T-helper 17 cell (primary cell): ENCODE measurements at places on chromosomes 6 and 20.
A peak's percentile ranks its signal among the peaks of the same experiment; 100 is the strongest.

DNA sequence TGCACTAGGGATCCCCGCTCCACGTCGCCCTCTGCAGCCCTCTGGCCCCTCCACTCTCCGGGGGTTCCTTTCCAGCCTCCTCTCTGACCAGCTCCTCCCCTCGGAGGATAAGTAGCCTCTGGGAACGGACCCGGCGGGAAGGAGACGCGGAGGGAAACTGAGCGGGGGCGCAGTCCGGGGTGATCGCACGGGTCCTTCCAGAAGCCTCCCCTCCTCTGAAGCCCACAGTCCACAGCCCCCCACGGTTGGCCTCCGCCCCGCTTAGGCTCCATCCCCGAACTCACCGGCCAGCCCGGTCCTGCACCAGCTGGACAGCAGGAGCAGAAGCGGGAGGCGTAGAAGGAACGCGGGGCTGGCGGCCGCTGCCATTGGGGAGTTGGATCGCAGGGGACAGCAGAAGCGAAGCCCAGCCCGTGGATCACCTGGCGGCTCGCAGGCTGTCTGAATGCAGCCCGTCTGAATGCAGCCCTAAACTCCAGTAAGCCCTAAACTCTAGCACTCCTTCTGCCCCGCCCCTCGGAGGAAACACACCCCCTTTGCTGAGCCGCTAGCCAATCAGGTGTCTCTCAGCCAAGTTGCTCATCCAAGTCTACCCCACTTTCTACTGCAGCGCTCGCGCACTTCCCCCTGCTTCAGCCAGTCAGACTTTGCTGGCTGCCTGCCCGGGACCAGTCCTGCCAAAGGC lies at the start of gene RAET1G:
TSS of gene RAET1G (minus strand) at position 480 of the 685 bp plus-strand sequence. CDS start at position 369, 111 bp downstream.
- peak; percentile 62 for DNase-seq

DNA sequence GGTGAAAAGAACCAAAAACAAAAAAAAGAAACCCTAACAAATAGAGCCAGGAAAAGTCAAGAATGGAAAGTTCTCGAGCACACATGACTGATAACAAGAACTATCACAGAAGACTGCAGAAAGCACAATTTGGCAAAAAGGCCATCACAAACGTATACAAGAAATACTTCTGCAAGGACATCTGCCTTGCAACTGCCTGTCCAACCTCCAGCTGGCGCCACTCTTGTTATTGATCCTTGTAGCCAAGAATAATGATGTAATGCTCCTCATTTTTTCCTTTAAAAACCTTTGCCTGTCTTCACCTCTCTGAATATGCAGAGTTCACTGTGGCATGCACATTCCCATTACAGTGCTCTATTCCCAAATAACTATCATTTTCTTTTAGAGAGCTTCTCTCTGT lies 87.9 kb upstream of the BMP5 start:
- no peak for DNase-seq

GRCh38 chr6:97674802-97675201 lies 391.8 kb upstream of the MMS22L start:
- DNase-seq, result no peak

DNA sequence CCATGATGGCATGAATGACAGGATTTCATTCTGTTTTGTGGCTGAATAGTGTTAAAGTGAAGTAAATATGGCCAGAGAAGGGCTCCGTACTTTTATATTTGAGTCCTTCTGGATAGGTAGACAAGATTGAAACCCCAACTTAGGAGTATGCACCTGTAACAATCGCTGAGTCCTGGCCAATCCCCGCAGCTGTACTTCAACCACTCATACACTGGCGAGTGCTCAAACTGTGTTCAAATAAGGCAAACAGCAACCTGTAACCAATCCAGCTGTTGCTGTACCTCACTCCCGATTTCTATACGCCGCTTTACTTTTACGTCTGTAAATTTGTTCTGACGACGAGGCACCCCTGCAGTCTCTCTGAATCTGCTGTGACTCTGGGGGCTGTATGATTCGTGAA lies 6.7 kb downstream of the TTLL2 start:
- no peak for DNase-seq

DNA sequence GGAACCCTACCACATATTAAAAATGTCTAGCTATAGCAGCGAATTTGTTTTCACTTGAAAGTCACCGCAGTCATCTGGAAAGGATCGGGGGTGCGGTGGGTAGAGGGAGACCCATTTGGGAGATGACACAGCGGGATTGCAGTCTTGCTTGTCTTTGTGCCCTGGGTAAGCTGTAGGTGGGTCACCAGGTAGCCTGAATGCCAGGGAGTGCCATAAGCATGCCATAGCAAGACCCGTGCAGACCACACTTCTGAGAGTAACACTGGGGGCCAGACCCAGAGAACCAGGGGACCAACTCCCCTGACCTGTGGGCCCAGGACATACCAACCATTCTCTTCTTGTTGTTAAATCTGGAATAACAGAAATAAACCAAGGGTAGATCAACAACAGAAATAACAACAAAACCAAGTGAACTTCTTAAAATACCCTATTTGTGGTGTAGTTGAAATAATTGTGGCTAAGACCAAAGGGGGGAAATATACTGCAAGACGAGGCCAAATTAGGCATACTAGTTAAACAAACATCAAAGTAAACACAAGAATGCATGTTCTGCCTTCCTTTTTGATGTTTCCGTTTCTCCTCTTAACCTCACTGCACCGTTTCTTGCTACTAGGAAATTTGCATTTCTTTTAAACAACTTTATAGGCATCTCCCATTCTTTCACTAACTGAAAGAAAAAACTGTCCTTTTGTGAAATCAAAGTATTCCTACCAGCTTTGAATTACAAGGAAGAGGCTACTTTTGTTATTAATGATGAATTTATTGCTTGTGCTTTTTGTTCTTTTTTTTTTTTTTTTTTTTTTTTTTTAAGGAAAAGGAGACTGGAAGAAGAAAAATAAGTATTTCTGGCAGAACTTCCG lies 128.2 kb downstream of the SASH1 start:
- DNase-seq, result no peak

GRCh38 chr6:112266331-112266730 lies 12.0 kb upstream of the LAMA4 start:
- no peak for DNase-seq

DNA sequence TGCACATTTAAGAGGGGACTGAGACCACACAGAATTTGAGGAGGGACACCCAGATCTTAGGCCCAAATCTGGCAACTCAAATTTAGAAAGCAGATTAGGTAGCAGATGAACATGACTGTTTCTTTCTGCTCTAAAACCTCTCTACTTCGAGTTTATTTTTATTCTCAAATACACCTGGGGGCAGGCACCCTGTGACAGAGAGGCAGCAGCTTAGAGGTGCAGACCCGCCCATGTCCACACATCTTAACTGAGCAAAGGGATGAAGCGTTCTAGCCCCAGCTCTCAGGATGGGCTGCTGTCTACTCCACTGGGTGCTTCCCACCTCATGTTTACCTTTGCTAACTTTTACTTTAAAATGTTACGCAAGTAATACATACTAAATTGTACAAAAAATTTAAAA lies 125.0 kb downstream of the SLC23A2 start:
- no peak for DNase-seq

GRCh38 chr6:129312880-129313279 lies 397.1 kb downstream of the ARHGAP18 start:
- DNase-seq, result no peak

- DNase-seq, result no peak
Observed at GRCh38 chr6:166957805-166958076, 1.4 kb upstream of the RNASET2 start.

- DNase-seq, result no peak
Observed at GRCh38 chr6:140909156-140909555, 1223.6 kb upstream of the GJE1 start.

DNA sequence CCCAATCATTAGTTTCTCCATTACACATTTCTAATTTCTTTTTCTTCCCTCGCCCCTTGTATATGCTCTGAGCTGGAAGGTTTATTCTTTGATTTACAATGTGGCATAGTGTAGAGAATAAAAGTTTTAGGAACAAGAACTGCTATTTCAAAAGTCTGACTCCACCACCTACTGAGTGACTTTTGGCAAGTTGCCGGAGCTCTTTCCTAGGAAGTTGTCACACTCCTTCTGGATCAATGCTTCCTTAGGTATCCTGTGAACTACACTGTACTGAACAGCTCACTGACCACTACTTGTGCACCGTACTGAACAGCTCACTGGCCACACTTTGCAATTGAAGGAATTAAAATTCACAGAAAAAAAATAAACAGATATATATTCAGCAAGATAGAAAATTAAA lies 458.2 kb downstream of the FRK start:
- no peak for DNase-seq

DNA sequence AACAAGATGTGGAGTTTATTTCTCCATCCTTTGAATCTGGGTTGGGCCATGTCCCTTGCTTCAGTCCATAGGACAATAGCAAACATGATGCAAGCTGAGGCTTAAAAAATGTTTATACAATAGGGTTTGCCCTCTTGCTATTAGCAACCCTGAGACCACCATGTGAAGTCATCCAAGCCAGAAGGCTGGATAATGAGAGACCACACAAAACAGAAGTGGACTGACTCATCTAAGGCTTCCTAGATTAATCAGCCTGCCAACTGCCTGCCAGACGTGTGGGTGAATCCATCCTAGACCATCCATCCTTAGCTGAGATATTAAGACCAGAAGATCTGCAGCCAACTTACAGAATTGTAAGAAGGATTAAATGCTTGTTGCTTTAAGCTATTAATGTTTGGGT lies 38.1 kb upstream of the ISM1 start:
- no peak for DNase-seq

- no peak for DNase-seq
Observed at GRCh38 chr6:54913211-54913610, 66.6 kb downstream of the FAM83B start.

- no peak for DNase-seq
Observed at GRCh38 chr20:37385176-37385575, 39.2 kb downstream of the SRC start.

DNA sequence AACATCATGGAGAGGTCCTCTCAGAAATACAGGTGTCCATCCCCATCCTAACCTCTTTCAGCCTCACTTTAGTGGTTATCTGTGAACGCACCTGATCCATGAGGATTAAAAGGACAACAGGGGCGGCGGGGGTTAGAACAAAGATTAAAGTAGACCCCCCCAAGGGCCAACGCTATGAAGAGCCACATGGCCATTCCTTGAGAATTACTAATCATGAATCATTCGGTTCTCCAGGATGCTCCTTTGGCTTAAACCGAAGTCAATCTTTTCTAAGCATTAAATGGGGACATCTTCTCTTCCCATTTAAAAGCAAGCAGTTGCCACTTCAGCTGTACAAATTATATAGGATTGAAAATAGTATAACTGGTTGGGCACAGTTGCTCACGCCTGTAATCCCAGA lies 212.4 kb downstream of the GMPR start:
- no peak for DNase-seq

DNA sequence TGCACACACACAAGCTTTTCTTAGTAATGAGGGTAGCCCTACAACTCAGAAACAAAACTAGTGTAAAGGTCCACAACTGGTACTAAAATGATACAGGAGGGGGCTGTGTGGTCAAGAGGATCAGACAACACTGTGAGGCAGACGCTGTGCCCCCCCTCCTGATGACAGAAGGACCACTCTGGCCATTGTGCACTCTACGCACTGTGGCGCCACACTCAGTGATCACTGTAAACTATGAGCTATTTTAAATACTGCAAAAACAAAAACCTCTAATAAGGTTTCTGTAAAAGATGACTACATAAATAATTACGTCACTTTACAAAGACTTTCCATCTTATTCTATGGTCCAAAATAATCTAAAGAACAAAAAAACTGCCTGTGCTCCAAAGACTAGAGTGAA lies 96.1 kb downstream of the SLC23A2 start:
- DNase-seq, result no peak

- no peak for DNase-seq
Observed at GRCh38 chr6:144767051-144767450, 481.9 kb downstream of the UTRN start.

DNA sequence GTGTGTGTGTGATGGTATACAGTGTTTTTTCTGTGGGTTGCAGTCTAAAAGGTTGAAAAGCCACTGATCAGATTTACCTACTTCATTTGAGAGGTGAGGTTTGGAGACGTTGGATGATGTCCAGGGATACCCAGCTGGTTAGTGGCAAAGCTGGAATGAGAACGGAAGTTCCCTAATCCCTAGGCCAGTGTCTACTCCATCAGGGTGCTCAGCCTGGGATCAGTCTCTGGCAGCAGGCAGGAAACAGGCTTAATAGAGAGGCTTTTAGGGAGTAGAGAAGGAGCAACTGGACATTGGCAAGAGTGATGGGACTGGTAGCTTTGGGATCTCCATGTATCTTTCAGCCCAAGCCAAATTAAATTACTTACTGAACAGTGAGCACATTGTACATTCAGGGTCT lies 80.7 kb downstream of the C6orf52 start:
- DNase-seq, result no peak

DNA sequence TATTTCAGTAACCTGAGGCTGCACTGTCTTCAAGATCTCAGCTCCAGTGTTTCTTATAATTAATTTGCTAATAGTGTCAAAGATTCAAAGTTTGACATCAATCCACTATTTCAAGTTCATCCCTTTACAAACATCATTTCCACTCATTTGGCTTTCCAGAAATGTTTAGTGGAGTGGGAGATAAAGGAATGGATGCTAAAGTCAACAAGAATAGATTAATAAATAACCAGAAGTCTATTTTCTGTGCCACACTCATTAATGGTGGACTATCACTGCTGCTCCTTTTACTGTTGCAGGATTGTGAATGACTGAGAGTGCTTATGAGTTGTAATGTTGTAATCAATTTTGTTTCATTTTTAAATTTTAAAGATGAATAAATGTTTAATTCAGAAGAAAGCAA lies 28.4 kb upstream of the EPM2A start:
- DNase-seq, result no peak

- no peak for DNase-seq
Observed at GRCh38 chr20:49938173-49939163, 2.3 kb downstream of the RNF114 start.

- no peak for DNase-seq
Observed at GRCh38 chr6:89008001-89008814, 44.8 kb upstream of the RNGTT start.

GRCh38 chr6:170094686-170095272 lies 196.1 kb downstream of the DLL1 start:
- no peak for DNase-seq

DNA sequence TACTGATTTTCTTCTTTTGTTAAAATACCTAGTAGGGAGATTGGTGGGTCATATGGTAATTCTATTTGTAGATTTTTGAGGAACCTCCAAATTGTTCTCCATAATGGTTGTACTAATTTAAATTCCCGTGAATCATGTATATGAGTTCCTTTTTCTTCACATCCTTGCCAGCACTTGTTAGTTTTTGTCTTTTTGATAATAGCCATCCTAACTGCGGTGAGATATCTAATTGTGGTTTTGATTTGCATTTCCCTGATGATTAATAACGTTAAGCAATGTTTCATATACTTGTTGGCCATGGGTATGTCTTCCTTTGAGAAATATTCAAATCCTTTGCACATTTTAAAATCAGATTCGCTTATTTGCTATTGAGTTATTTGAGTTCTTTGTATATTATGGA lies 110.9 kb downstream of the JAG1 start:
- no peak for DNase-seq

DNA sequence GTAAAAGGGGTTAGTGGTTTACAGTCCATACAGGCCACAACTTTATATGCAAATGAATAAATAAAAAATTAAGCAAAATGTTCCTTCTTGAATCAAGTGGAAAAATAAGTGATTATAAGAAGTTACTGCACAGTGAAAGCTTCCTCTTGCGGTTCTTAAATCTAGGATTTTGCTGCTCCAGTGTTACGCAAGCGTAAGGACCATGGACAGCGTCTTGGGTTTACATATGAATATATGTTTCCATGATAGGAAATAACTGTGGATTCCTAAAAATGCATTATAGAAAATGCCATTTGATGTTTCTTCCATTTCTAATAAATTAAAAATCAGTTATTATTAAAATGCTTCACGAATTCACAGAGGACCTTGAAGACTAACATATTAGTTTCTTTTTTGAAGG lies 176.6 kb upstream of the POU3F2 start:
- no peak for DNase-seq

GRCh38 chr6:111730864-111731263 lies 125.2 kb upstream of the TRAF3IP2 start:
- no peak for DNase-seq
